Large intestine (tissue), 12 donors: ENCODE measurements at places on chromosomes 12 and 14.
A peak's percentile ranks its signal among the peaks of the same experiment; 100 is the strongest.

DNA sequence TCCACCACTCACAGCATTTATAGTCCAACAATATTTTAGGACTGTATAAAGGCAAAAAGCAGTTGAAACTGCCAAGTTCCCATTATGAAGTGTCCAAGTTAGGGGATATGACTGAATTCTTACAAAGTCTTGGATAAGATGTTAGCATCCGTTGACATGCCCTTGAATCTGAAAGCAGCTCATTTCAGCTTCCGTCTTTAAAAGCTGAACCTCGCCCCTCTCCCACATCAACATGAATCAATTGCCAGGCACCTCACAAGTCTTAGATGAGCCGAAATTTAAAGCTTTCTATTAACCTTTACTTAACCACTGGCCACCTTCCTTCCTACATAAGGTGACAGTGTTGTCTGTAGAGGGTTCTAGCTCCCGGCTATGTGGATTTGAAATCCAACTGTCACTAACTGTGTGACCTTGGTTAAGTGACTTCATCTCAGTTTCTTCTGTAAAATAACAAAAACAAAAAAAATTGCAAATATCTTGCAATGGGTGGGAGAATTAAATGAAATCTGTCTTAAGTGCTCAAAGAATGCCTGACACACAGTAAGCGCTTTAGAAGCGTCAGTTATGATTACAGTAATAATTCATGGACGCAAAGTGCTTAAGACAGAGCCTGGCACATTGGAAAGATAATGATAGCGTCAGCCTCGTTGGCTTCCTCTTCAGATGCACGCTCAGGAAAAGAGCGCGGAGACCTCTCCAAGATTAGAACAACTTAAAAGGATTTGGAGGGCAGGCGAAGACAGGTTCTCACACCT is 1.2 kb downstream of the PPP1CC start:
- DNase-seq: peak; percentile 46

GRCh38 chr14:68405961-68406360 is 386.9 kb downstream of the ZFP36L1 start:
- DNase-seq: no peak

DNA sequence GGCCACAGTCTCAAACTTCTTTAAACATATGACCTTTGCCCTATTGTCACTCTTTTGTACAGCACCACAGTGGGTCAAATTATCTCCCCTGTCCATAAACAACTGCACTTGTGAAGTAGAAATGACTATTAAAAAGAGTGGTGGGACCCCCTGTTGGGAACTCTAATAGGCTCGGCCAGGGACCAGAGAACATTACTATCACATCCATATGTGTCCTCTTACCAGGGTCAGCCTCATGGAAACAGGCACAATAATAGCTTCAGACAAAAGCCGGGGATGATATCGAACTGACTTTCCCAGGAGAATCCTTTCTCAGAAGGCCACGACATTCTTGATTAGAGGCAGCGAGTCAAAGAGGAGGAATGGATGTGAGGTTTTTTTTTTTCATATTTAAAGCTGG is 96.6 kb downstream of the NKX2-1 start:
- DNase-seq: no peak

DNA sequence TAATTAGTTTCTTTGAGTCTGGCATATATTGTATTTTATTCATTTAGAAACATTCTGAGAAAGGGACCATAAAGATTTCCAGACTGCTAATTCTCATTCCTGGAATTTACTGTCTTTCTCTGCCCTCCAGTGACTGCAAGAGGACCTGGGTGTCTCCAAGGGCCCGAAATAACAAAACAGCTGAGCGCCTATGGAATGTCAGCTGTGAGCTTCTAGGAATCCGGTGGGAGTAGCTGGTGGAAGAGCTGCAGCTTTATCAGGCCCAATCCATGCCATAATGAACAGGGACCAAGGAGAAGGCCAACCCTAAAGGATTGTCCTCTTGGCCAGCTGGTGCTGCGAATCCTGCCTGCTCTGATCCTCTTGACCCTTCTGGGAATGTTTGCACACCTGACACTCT is 31.9 kb downstream of the RDH12 start:
- no peak for DNase-seq
